ENCODE measurements at places on chromosomes 11 and 22. TPM values are rescaled to one million over a fixed set of nuclear protein-coding genes. Genes with fewer than 3 reads are reported as not detected.

SOX10 gene
- not detected for total RNA-seq

GATD1 gene
- total RNA-seq = 45.2 TPM

MS4A6A gene
- total RNA-seq = not detected

OR10D3 gene
- not detected for total RNA-seq

PLEKHA7 gene
- 19.2 TPM for total RNA-seq

MRGPRF gene
- 0.09 TPM for total RNA-seq

OR52I1 gene
- total RNA-seq = not detected

PKDREJ gene
- total RNA-seq = not detected

TRABD gene
- total RNA-seq = 41.4 TPM

ACRV1 gene
- total RNA-seq = not detected

BAIAP2L2 gene
- total RNA-seq = 4.4 TPM
